Peyer's patch (tissue), 4 donors: ENCODE measurements at places on chromosomes 5 and 9. TPM values are rescaled to one million over a fixed set of nuclear protein-coding genes. Genes with fewer than 3 reads are reported as not detected.

FOXD4L4 gene
- total RNA-seq, result 0.88 TPM

IL4 gene
- not detected for total RNA-seq

NTRK2 gene
- 0.47 TPM for total RNA-seq

HABP4 gene
- total RNA-seq, result 3.2 TPM

CHSY3 gene
- 2.5 TPM for total RNA-seq

LOX gene
- total RNA-seq, result 6.0 TPM

CCNI2 gene
- 15.9 TPM for total RNA-seq

PRDM12 gene
- not detected for total RNA-seq

EGFLAM gene
- 0.70 TPM for total RNA-seq

CCNJL gene
- 12.4 TPM for total RNA-seq

WNT8A gene
- total RNA-seq, result not detected

SLC45A2 gene
- not detected for total RNA-seq

PCDHB9 gene
- total RNA-seq, result 0.18 TPM

P4HA2 gene
- 81.4 TPM for total RNA-seq

UGT3A2 gene
- not detected for total RNA-seq

NUTM2F gene
- total RNA-seq, result not detected

PLPP1 gene
- 190 TPM for total RNA-seq

FCN2 gene
- not detected for total RNA-seq

ACTL7A gene
- not detected for total RNA-seq

ZCCHC9 gene
- 24.7 TPM for total RNA-seq

HACD4 gene
- total RNA-seq, result 2.4 TPM
